ENCODE measurements at places on chromosomes 11 and 22. TPM values are rescaled to one million over a fixed set of nuclear protein-coding genes. Genes with fewer than 3 reads are reported as not detected.
A peak's percentile ranks its signal among the peaks of the same experiment; 100 is the strongest.

- DNase-seq, result no peak
Measured at GRCh38 chr22:17785185-17786184, 11.2 kb upstream of the BID start.

GRCh38 chr11:1224111-1224490 is 1.2 kb downstream of the MUC5B start:
- DNase-seq, result no peak

CSRP3 gene
- 0.68 TPM for total RNA-seq

DNA sequence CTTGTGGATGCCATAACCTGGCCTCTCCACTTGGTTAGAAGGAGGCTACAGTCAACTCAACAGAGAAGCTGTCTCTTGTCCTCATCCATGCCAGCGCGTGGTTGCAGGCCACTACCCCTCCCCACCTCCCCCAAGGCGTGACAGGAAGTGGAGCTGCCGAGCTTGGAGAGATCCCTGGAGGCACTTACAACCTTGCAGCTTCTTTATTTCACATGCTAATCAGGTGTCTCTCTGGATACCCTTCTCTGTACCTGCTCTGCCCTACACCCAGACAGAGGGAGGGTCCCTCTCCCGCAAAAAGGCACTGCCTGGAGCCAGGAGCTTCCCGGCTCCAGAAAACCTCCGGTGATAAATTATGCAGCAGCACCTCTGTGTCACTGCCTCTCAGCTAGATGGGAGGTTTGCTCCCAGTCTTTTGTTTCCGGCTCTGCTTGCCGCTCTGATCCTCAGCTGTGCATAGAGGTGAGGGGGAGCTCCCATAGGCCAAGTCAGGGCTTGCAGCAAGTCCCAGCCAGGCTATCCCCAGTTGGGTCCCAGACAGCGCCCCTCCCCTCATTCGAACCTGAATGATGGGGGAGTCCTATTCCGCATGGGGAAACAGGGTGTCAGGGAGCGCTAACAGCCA is 5.7 kb downstream of the LRP4 start:
- no peak for DNase-seq

DNA sequence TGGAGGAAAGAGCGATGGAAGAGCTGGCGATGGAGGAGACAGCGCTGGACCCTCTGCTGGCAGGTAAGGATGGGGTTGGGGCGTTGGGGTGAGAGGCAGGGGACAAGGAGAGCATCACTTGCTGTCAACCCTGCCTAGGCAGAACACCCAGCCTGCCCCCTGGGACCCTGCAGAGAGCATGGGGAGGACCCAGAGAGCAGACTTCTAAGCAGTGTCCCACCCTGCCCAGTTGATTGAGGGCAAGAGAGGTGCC is 111.6 kb upstream of the ANO1 start:
- DNase-seq, result no peak

C11orf54 gene
- 25.6 TPM for total RNA-seq

RIMBP3B gene
- total RNA-seq, result not detected

DNA sequence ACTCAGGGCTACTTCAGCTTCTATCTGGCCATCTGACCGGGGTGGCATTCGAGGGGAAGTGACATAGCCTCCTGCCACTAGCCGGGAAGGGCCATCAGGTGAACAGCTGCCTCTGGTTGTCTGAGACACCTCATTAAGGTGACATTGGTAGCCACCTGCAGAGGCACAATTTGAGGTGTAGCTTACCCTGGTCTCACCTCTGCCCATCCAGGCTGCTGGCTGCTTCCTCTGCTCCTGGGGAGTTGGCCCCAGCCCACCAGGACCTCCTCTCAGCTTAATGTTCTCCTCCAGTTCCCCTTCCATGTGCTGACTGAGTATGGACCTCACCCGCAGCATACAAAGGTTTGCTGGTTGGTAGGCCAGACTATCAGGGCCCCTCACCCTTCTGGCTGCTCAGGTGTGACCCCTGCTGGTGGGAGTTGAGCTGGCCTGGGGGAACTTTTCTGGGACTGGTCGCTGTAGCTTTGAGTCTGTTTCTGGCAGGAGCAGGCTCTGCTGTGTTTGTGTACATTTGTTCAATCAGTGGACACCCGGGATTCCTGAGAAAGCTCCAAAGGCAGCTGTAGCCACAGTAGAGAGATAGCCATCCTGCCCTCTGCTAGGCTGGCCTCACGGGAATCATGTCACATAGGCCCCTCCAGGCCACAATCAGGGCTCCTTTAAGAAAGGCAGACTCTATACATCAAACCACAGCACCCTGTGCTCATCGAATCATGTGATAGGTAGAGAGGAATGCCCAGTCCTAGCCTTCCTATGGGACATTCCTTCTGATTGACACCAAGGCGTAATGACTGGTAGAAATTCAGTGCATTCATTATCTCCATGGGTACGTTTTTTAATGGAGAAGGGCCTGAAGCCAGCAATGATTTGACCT is 295.1 kb upstream of the PLET1 start:
- DNase-seq, result peak; percentile 60
